ENCODE measurements at places on chromosomes 5 and 9. TPM values are rescaled to one million over a fixed set of nuclear protein-coding genes. Genes with fewer than 3 reads are reported as not detected.

GRCh38 chr9:87497604-87498045 is at the start of gene DAPK1:
DAPK1 (plus strand) TSS chr9:87497867; CDS start chr9:87499078, 1,211 bp downstream.
- DNase-seq = peak; percentile 84
- H3K27ac ChIP-seq = peak within 1 kb of the TSS; percentile 78
- H3K4me1 ChIP-seq = peaks cover 35% of the 10 kb centered on the region
- H3K27me3 ChIP-seq = no peaks in the 10 kb centered on the region
- peak within 1 kb of the TSS; percentile 93 for H3K4me3 ChIP-seq

The UBE2B gene
- 110 TPM for total RNA-seq

- H3K4me3 ChIP-seq = no peak overlapping the region
- H3K36me3 ChIP-seq = no peaks in the 10 kb centered on the region
- H3K27me3 ChIP-seq = no peaks in the 10 kb centered on the region
- H3K27ac ChIP-seq = no peak overlapping the region
- H3K4me1 ChIP-seq = no peaks in the 10 kb centered on the region
Measured at GRCh38 chr5:158707534-158707933, 392.2 kb downstream of the EBF1 start.

DNA sequence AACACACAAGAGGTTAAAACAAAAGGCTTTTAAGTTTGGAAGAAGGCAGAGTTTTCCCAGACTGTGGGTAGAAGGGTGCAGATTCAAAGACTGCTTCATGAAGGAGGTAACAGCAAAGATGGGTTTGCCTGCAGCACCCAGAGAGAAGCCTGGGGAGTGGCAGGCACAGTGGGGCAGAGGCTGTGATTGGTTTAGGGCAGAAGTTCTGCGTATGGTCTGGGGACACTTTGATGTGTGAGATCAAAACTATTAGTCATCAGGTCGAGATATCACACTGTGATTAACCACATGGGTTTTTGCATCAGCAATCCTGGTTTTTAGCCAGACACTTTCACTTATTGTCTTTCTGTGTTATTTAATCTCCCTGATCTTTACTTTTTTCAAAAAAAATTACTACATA is 188.8 kb upstream of the GLRA1 start:
- no peak overlapping the region for H3K27ac ChIP-seq
- no peaks in the 10 kb centered on the region for H3K36me3 ChIP-seq
- H3K4me3 ChIP-seq = no peak overlapping the region
- H3K4me1 ChIP-seq = no peaks in the 10 kb centered on the region

GRCh38 chr5:146126068-146126467 is 20.7 kb upstream of the PLAC8L1 start:
- peaks cover 39% of the 10 kb centered on the region for H3K36me3 ChIP-seq
- no peak for DNase-seq
- H3K27me3 ChIP-seq = no peaks in the 10 kb centered on the region

GRCh38 chr9:102434545-102434944 is 560.6 kb upstream of the CYLC2 start:
- no peaks in the 10 kb centered on the region for H3K27me3 ChIP-seq
- H3K4me3 ChIP-seq = no peak overlapping the region

DNA sequence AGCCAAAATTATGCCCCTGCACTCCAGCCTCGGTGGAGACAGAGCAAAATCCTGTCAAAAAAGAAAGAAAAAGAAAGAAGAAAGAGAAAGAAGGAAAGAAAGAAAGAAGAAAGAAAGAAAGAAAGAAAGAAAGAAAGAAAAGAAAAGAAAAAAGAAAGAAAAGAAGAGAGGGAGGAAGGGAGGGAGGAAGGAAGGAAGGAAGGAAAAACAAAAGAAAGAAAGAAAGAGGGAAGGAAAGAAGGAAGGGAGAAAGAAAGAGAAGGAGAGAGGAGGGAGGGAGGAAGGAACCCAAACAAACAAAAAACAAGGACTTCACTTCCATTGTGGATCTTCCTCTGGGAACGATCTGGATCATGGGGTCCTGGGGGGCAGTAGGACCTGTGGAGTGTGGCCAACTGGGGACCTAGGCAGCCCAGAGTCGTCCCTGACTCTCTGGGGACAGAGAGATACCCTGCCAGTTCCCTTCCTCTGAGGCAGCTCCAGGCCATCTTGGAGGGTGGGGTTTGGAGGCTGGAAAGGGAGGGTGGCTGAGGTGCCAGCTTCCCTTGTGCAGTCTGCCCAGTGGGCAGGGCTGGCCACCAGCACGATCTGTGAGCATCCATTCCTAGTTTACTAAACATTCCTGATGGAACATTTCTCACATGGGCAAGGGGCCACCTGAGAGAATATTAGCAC is 216.8 kb downstream of the PAX5 start:
- peaks cover 47% of the 10 kb centered on the region for H3K27me3 ChIP-seq
- no peak overlapping the region for H3K27ac ChIP-seq
- no peak for DNase-seq
- no peaks in the 10 kb centered on the region for H3K4me1 ChIP-seq

The AFAP1L1 gene
- total RNA-seq = 73.2 TPM

GRCh38 chr9:2957656-2958200 is 113.8 kb upstream of the PUM3 start:
- H3K4me3 ChIP-seq = no peak overlapping the region
- H3K27me3 ChIP-seq = no peaks in the 10 kb centered on the region
- H3K4me1 ChIP-seq = no peaks in the 10 kb centered on the region
- no peak for DNase-seq

GRCh38 chr9:131410044-131410491 is 16.2 kb downstream of the PRRC2B start:
- no peaks in the 10 kb centered on the region for H3K27me3 ChIP-seq
- no peak overlapping the region for H3K27ac ChIP-seq
- peaks cover 34% of the 10 kb centered on the region for H3K4me1 ChIP-seq
- no peak for DNase-seq
- H3K4me3 ChIP-seq = no peak overlapping the region
- no peaks in the 10 kb centered on the region for H3K36me3 ChIP-seq

GRCh38 chr9:121303456-121304451 is 35.8 kb downstream of the GSN start:
- H3K36me3 ChIP-seq = peaks cover 22% of the 10 kb centered on the region
- peaks cover 9% of the 10 kb centered on the region for H3K4me1 ChIP-seq
- no peak overlapping the region for H3K4me3 ChIP-seq
- H3K27ac ChIP-seq = no peak overlapping the region
- no peaks in the 10 kb centered on the region for H3K27me3 ChIP-seq

The C5orf63 gene
- 5.3 TPM for total RNA-seq

The SV2C gene
- total RNA-seq = 0.07 TPM

The KIF20A gene
- total RNA-seq = 72.0 TPM

DNA sequence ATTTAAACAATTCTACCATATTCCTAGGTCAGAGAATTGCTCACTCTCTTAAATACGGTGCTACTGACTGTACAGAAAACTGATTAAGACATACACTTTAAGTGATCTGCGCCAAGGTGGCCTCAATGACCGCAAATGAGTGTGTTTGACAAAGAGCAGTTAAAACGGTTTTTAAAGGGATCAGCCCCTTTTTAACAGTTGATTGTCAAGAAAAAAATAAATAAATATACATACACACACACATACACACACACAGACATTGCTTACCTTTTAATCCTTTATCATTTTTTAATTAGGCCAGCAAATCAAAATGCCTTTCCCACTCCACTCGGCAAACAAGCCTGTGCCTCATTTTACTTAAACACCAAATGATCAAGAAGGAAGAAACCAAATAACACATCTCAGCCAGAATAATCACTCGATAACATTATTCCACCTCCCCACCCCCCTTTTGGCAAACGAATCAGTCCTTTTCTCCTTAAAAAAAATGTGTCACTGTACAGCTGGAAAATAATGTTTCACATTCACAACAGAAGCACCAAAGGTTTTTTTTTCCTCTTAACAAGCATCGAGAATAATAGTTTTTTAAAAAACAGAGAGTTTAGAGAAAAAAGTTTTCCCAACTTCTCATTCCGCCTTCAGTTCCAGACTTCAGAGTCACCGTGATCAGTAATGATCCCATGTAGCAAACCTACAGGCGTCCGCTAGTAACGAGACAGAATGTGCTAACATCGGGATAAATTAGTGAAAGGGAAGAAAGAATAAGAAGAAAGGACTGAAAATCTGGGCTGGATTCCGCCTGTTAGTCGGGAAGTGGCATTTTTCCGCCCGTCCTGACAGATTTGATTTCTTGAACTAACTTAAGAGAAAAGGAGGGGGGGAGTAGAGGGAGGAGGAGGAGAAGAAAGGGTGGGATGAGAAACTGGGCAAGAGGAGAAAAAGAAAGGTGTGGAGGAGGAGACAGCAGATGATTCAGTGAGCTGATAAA is at the start of gene ZNF608:
Gene ZNF608 (minus strand): TSS at position 712 of the 988 bp plus-strand sequence. CDS start 1,650 bp downstream, outside the sequence.
- peak; percentile 91 for DNase-seq
- peak within 1 kb of the TSS; percentile 65 for H3K4me3 ChIP-seq
- no peaks in the 10 kb centered on the region for H3K27me3 ChIP-seq
- H3K36me3 ChIP-seq = no peaks in the 10 kb centered on the region
- peak within 1 kb of the TSS; percentile 98 for H3K27ac ChIP-seq

- H3K27me3 ChIP-seq = no peaks in the 10 kb centered on the region
- no peak for DNase-seq
- no peak overlapping the region for H3K4me3 ChIP-seq
- H3K27ac ChIP-seq = no peak overlapping the region
Measured at GRCh38 chr5:38500573-38501260, 55.7 kb downstream of the LIFR start.

The CORO2A gene
- total RNA-seq = 0.30 TPM

The KCNMB1 gene
- 0.29 TPM for total RNA-seq

DNA sequence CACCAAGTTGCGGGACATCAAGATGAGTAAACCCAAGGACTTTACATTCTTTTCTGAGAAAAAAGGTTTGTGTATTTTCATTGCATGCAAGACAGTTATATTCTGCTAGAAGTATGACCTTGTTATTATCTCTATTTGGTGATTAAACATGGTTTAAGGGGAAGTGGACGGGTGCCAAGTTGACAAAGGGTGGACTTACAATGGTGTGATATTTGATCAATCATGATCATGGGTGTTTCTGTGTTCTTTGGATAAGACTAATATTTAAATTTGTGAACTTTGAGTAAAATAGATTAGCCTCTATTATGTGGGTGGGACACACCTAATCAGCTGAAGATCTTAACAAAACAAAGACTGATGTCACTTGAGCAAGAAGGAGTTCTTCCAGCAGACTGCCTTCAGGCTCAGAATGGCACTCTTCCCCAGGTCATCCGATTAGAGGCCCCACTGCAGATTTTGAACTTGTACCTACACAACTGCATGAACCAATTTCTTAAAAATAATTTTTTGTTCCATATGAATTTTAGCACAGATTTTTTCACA is 782.9 kb downstream of the CDH12 start:
- no peak overlapping the region for H3K27ac ChIP-seq
- no peaks in the 10 kb centered on the region for H3K27me3 ChIP-seq
- no peaks in the 10 kb centered on the region for H3K4me1 ChIP-seq
- DNase-seq = no peak
- H3K36me3 ChIP-seq = no peaks in the 10 kb centered on the region

DNA sequence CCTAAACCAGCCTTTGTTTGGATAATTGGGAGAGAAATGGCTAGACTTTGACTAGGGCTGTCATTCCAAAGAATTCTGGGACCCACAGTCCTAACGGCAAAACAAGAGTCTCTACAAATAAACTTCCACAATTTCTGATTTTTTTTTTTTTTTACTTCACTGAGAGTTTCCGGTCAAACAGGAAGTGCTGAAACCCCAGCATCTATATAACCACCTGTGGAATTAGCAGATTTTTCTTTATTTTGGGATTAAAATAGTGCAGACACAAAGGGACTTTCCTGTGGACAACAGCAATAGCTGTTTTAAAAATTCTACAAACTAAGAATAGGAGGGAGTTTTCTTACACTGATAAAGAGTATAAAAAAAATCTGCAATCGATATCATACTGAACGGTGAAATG is 157.4 kb downstream of the ARSB start:
- H3K4me3 ChIP-seq = no peak overlapping the region
- no peak for DNase-seq
- H3K27ac ChIP-seq = no peak overlapping the region
- H3K4me1 ChIP-seq = no peaks in the 10 kb centered on the region
- H3K27me3 ChIP-seq = no peaks in the 10 kb centered on the region
- no peaks in the 10 kb centered on the region for H3K36me3 ChIP-seq

GRCh38 chr5:149581931-149582768 is 852 bp downstream of the ARHGEF37 start:
- H3K36me3 ChIP-seq = no peaks in the 10 kb centered on the region
- DNase-seq = peak; percentile 93
- peaks cover 29% of the 10 kb centered on the region for H3K4me1 ChIP-seq
- H3K27me3 ChIP-seq = no peaks in the 10 kb centered on the region
- peak overlapping the region; percentile 7 for H3K4me3 ChIP-seq

GRCh38 chr5:60563696-60564324 is 136.2 kb downstream of the DEPDC1B start:
- no peaks in the 10 kb centered on the region for H3K27me3 ChIP-seq
- no peak overlapping the region for H3K27ac ChIP-seq
- H3K4me1 ChIP-seq = no peaks in the 10 kb centered on the region
- no peaks in the 10 kb centered on the region for H3K36me3 ChIP-seq
- DNase-seq = no peak

- no peak overlapping the region for H3K27ac ChIP-seq
- no peak for DNase-seq
- H3K36me3 ChIP-seq = no peaks in the 10 kb centered on the region
- H3K4me3 ChIP-seq = no peak overlapping the region
Measured at GRCh38 chr5:136491806-136492205, 126.5 kb upstream of the TRPC7 start.

DNA sequence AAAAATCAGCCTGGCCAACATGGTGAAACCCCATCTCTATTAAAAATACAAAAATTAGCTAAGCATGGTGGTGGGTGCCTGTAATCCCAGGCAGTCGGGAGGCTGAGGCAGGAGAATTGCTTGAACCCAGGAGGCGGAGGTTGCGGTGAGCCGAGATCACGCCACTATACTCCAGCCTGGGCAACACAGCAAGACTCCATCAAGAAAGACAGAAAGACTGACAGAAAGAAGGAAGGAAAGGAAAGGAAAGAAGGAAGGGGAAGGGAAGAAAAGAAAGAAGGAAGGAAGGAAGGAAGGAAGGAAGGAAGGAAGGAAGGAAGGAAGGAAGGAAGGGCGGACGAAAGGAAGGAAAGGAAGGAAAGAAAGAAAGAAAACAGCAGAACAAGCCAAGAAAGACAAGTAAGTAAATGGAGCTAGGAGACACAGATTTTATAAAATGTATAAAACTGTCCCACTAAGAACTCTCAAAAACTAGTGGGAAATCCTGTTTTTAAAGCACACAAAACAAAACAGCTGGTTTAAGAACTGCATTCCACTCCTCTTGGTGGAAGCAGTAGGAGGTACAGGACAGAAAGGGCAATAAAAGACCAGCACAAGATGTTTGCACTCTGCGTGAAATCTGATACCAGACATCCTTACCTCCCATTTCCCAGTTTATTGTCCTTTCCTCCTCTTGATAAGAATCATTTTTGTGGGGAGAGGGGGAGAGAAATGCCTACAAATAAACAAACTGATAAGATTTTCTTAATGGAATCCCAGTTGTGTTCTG is 46.7 kb downstream of the MYO10 start:
- DNase-seq = peak; percentile 70
- H3K27me3 ChIP-seq = no peaks in the 10 kb centered on the region
- H3K27ac ChIP-seq = peak overlapping the region; percentile 10
- no peak overlapping the region for H3K4me3 ChIP-seq
- H3K36me3 ChIP-seq = no peaks in the 10 kb centered on the region

All from endothelial cell of umbilical vein (primary cell).